ENCODE measurements at places on chromosomes 11 and 22.

- no peak for DNase-seq
Measured at GRCh38 chr11:111632516-111633220, 30.4 kb downstream of the SIK2 start.

GRCh38 chr11:111461460-111462235 is 50.5 kb downstream of the BTG4 start:
- DNase-seq = no peak

GRCh38 chr11:45252134-45252856 is 33.8 kb downstream of the SYT13 start:
- DNase-seq = no peak

- no peak for DNase-seq
Measured at GRCh38 chr11:132911186-132911585, 621.1 kb downstream of the OPCML start.

DNA sequence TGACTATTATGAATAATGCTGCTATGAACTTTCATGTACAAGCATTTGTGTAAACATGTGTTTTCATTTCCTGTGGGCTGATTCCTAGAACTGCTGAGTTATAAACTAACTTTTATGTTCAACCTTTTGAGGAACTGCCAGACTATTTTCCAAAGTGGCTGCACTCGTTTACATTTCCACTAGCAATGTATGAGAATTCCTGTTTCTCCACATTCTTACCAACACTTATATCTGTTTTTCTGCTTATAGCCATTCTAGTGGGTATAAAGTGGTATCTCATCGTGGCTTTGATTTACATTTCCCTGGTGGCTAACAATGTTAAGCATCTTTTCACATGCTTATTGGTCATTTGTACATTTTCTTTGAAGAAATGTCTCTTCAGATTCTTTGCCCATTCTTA is 35.2 kb upstream of the SCUBE2 start:
- DNase-seq = no peak

GRCh38 chr11:64396079-64396591 is 37.2 kb downstream of the RPS6KA4 start:
- DNase-seq = no peak

DNA sequence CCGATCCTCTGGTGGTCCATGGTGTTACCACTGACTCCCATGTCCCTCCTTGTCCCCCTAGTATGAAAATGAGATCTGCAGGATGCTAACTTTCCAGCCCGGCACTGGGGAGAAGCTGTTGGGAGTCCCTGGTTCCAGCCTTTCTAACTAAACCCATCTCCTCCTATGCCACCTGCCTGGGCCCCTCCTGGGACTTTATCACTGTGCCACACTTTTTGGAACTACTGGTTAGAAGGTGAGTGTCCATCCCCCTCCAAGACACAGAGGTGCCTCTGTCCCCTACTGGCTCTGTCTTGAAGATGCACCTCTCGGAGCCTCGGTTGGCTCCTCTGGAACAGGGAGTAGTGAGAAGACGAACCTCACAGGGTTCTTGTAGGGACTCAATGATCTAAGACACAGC is at the start of gene RGL4:
TSS of gene RGL4 (plus strand) at position 301 of the 400 bp plus-strand sequence. CDS start 1,018 bp downstream, outside the sequence.
- DNase-seq = no peak

DNA sequence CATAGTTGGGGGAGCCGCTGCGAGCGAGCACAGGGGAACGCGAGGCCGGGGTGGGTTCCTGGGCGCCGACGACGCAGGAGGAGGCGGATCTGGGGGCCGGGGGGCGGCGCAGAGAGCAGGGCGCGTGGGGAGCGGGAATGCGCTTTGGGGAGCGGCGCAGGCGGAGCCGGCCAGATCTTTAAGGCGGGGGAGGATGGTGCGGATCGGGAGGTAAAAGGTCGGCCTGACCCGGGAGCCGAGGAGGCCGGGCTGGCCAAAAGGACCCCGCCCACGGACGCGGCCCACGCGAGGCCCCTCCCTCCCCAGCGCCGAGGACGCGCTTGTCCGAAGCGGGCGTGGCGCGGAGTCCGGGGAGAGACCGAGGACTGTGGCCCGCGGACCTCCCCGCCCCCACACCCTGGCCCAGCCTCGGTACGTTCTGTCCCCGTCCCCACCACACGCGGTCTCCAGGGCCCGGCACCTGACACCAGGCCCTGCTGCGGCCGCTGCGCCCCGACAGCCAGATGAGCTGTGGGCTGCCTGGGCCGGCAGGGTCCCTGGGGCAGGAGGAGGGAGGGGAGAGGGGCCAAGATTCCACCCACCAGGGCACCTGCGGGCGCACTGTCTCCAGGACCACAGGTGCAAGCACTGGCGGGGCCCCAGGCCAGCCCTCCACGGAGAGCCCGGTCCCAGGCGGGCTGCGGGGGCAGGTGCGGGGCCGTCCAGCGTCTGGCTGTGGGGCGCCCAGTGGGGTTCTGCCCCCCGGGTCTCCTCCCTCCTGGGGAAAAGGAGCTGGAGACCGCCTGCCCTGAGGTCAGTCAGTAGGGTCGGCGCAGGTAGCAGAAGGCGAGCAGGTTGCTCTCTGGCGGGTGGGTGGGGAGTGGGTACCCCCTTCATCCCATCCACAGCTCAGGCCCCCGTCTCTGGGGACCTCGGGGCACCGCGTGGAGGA is 10.9 kb downstream of the PIM3 start:
- no peak for DNase-seq

- no peak for DNase-seq
Measured at GRCh38 chr22:46965555-46966494, 203.4 kb downstream of the TBC1D22A start.

- no peak for DNase-seq
Measured at GRCh38 chr11:15888556-15889345, 467.6 kb downstream of the SOX6 start.

- no peak for DNase-seq
Measured at GRCh38 chr22:29872144-29872893, 10.7 kb upstream of the MTMR3 start.

GRCh38 chr11:63227521-63228107 is 15.8 kb downstream of the SLC22A25 start:
- no peak for DNase-seq

- no peak for DNase-seq
Measured at GRCh38 chr11:35105319-35106079, 33.5 kb upstream of the CD44 start.

GRCh38 chr11:35740061-35740799 is 77.7 kb downstream of the TRIM44 start:
- DNase-seq = no peak

DNA sequence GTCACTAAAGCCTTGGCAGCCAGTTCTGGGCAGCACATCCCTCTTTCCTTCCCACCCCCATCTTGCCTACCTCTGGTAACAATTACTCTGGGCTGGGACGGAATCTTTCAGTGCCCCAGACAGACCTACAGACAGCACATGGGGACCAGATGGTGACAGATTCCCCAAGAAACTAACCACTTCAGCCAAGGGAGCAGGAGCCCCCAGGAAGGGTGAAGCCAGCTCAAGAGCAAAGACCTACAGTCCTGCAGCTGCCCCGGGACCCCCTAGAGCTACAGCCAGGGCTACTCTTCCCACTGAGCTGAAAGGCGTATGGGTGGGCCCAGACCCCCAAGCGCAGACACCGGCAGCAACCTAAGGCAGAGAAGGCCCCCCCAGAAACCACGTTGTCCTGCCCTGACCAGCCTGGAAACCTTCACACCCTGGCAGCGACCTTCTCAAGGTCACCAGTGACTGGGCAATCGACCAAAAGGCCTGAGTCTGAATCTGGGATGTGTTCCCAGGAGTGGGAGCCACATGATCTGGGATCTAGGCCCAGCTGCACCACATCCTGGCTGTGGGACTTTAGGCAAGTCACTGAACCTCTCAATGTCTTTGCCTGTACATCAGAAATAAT is 65.8 kb downstream of the LRRC32 start:
- DNase-seq = no peak

GRCh38 chr11:121029813-121030445 is 6.0 kb downstream of the TBCEL start:
- DNase-seq = no peak

DNA sequence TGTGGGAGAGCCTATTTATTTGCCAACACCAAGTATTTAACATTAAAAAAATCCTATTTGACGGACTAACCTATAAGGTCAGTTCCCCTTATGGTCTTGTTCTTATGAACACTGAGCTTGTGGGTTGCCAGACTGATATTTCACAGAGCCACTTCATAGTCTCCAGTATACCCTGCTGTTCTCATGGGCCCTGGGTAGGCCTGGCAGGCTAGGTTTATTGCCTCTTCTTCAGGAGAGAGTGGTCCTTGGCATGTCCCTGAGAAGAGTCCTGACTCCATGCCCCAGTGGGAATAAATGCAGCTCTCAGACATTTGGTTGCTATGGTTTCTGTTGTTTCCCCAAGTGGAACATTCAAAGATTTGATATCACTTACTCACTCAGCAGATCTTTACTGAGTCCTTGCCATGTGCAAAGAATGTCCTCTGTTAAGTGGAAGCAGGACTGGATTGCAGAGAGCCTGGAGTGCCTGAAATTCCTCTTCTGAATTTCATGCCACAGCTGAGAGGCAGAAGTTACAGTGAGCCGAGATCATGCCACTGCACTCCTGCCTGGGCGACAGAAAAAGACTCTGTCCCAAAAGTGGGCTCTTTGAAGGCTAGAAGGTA is 15.7 kb downstream of the SLC5A1 start:
- no peak for DNase-seq

GRCh38 chr11:92107331-92107730 is 117.3 kb upstream of the FAT3 start:
- no peak for DNase-seq

DNA sequence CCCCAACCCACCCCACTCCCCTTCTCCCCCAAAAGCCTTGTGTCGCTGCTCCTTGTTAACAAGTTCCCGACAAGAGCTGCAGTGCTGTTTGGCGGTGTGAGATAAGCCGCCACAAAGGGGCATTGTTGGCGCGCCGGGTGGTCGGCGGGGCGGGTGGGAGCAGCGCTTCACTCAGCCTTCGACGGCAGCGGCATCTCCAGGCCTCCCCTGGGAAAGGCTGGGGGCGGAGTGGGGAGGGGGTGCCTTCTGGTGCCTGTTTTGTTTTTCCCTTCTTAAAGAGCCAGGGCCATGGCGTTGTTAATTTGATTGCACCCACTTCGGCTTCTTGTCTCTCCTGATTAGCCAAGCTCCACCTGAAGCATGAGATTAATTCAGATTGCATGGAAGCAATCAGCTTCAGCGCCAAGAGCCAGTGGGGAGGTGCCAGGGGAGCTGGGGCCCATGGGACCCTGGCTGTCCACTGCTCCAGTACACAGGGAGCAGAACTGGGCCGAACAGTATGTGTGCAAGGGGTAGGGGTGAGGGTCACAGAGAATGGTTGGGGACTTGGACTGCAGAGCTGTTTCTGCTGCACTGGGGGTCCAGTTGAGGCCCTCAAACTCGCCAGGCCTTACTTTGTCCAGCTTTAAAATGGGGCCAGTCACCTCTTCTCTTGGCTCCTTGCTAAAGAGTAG is 165.1 kb downstream of the CEP164 start:
- no peak for DNase-seq

DNA sequence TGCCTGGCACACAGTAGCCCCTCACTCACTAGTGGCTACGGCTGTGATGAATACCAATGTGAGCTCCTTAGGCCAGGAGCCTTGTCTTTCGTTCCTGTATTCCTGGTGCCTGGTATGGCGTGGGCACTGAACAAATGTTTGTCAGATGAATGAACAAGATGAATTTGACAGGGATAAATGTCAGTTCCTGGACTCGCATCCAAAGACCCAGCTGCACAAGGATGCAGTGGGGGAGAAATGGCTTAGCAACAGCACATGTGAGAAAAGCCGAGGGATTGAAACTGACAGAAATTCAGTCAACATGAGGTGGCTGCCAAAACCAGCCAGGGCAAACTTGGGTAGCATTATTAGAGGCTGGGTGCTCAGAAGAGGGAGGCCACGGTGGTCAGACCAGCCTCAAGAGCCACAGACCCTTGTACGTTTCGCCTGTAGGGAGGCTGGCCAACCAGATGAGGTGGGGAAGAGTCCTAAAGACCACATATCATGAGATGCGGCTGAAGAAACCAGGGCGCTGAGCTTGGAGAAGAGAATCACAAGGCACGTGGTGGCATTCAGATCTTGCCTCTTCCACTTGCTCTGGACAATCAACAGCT is 7.7 kb upstream of the SLC22A8 start:
- DNase-seq = no peak

GRCh38 chr22:30565341-30565740 is 9.1 kb downstream of the GAL3ST1 start:
- DNase-seq = no peak

GRCh38 chr11:69171476-69172240 is 15.9 kb downstream of the SMIM38 start:
- no peak for DNase-seq

Measured in NCI-H1092 (cell line).